ENCODE measurements at places on chromosomes 5 and 9.

DNA sequence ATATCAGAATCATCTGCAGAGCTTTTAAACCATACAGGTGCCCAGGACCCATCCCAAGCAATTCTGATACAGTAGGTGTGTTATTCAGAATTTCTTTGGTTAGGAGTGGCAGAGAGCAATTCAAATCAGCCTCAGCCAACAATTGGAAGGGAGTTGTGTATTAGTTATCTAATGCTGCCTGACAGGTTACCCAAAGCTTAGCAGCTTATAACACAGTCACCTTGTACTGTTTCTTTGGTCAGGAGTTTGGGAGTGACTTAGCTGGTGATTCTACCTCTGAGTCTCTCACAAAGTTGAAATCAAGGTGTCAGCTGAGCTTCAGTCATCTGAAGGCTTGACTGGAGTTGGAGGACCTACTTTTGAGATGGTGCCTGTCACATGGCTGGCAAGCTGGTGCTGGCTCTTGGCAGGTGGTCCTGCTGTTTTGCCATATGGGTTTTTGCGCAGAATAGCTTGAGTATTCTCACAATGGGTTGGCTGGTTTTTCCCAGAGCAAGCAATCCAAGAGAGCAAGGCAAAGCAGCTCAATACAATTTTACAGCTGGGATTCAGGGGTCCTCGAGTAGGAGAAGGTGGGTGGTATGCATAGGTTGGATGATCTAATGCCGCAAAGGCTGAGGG lies 18.7 kb upstream of the CARNMT1 start:
- DNase-seq, result no peak

GRCh38 chr9:116039312-116039711 lies 114.3 kb upstream of the PAPPA start:
- DNase-seq, result no peak

GRCh38 chr5:83253720-83254119 lies 176.4 kb downstream of the XRCC4 start:
- no peak for DNase-seq

- DNase-seq, result no peak
These were observed 21.6 kb downstream of the AMBP start for GRCh38 chr9:114056527-114056926.

DNA sequence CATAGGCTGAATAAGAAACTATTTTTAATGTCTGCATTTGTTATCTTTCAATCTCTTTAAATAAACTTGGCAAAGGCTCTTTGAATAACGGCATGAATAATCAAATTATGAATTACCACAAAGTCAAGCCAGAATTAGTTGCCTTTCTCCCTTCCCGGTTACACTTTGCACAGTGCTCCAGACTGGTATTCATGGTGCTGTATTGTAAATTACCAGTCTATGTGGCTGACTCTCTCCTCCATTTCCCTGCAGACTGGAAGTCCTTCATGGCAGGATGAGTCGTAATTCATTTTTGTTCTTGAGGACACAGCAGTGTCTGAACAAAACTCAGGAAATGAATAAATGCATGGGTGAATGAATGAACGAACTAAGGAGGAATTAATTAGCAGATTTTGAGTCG lies 142.9 kb downstream of the GNA14 start:
- DNase-seq, result no peak

DNA sequence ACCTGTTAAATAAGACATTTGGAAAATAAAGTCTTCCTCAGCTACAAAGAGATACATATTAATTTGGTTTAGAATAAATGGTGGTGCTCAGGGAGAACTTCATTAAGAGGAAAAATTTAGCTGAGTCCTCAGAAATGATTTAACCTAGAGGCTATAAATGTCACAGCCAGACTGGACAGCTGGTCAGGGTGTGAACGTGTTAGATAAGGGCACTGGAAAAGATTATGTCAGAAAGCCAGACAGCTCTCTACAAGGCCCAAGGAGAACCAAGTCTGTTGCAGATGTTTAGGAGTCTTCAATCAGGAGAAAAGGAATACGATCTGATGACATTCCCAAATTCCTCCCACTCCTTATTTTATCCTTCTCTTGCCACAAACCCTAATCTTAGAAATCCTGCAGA lies 265.2 kb downstream of the MAT2B start:
- no peak for DNase-seq

DNA sequence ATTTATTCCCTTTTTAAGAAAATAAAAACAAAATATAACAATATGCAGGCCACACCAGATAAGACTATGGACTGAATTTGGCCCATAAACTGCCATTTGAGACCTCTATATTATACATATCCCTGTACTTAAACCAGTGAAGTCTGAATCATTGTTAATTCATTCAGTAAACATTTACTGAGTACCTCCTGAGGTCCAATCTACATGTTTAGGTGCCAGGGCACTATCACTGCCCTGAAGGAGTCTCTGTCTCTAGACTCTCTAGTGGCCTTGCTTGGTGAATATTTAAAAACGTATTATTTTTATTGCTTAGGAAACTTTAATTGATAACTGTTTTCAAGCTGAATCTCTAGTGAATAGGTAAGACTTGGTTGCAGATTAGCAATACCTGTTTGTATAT lies 74.7 kb upstream of the ELL2 start:
- no peak for DNase-seq
